ENCODE measurements at places on chromosomes 1 and 21. TPM values are rescaled to one million over a fixed set of nuclear protein-coding genes. Genes with fewer than 3 reads are reported as not detected.

The MXRA8 gene
- 14.3 TPM for total RNA-seq

The TAS1R1 gene
- total RNA-seq, result not detected

The ACTL8 gene
- total RNA-seq, result not detected

The RGS18 gene
- total RNA-seq, result 0.45 TPM

The PTPN14 gene
- 28.4 TPM for total RNA-seq

The DCDC2B gene
- not detected for total RNA-seq

DNA sequence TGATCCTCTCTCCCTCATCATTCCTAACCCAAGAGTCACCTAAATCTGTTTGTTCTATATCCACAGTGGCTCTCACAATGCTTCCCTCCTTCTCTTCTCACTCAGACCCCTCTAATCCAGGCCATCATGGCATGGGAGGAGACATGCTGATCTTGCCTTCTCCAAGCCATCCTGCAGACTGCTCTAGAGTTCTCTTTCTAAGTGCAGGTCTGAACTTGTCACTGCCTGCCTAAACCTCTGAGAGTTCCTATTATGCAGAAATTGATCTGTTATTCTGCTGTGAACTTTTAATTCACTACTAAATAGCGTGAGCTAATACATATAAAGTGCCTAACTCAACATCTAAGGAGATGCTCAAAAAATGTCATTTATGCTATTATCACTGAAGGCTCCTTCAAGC is 26.8 kb downstream of the LAMC2 start:
- no peak for DNase-seq

GRCh38 chr1:95138223-95138622 is 21.1 kb downstream of the TLCD4 start:
- DNase-seq, result no peak

DNA sequence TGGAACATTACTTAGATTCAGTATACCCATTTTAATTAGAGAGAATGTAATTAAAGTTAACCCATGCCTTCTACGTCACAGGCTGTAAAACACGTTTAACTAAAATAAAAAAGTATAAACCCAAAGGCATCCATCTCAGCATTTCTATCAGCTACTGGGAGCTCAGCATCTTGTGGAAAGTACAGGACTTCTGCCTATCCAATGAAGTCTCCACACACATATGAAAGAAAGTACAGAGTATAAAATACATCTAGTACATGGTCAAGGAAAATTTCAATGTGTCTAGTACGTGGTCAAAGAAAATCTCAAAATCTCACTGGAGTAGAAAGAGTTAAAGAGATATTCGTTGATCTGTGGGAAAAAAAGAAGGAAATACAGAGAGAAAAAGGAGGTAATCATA is 141.4 kb upstream of the ZNHIT6 start:
- DNase-seq, result no peak

- DNase-seq, result no peak
Measured at GRCh38 chr1:66519992-66520391, 14.0 kb upstream of the SGIP1 start.

DNA sequence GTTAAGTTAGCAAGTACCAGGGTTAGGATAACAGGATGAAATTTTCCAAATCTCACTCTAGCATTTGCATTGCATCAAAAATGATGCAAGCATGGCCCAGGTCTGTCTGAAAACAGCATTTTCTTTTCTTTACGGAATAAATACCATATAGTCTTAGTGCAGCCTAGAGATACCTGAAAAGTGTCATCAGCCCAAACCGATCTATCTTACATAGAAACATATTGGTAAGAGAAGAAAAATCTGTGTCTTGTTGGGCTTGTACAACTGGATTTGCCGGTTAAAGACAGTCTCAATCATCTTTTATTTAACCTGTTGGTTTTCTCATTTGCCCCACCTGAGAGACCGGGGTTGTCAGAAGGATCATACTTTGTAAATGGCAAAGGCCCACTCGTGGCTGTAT is 15.8 kb downstream of the ACP6 start:
- DNase-seq, result no peak

DNA sequence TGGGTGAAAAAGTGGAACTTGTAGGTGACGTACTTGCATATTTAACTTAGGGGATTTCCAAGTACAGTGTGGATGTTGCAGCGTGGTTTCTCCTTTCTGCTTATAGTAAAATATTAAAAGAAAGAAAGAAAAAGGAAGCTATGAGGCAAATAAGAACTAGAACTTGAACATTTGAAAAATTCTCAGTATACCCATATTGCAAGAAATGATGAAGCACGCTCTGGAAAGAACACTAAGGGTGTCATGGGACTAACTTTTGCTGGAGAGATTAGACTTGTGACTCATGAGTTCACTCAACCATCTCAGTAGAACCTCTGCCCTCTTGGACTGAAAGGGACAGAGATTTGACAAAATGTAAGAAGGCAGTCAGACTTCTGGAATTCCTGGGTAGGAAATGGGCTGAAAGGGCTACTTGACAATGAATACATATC is 704.5 kb upstream of the ADGRL4 start:
- no peak for DNase-seq

GRCh38 chr1:7300893-7301663 is 470.0 kb upstream of the VAMP3 start:
- no peak for DNase-seq

DNA sequence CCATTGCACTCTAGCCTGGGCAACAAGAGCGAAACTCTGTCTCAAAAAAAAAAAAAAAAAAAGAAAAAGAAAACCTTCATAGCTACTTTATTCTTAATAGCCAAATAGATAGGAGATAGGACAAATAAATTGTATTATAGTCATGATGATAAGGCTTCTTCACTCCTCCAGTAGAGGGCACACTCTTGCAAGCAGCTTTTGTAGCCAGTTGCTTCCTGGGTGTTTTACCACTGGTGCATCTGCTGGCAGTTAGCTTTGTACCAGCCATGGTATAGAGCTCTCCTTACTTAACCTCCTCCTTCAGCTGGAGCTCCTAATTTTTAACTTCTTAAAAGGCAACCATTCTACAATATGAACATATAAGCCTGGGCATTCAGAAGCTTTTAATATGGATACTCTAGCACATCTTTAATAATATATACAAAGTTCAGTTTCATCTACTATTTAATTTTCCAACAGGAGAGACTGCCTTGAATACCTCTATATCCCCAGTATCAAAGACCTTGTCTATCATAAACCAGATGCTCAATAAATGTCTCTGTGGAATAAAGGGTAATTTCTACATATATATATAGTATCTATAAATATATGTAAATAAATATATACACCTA is 35.8 kb downstream of the EVI5 start:
- DNase-seq, result peak; percentile 29

GRCh38 chr1:18032172-18032859 is 75.3 kb upstream of the IGSF21 start:
- DNase-seq, result no peak

GRCh38 chr1:192943108-192943507 is 116.1 kb downstream of the UCHL5 start:
- no peak for DNase-seq

GRCh38 chr1:67126111-67126746 is 8.5 kb downstream of the C1orf141 start:
- no peak for DNase-seq

- DNase-seq, result no peak
Measured at GRCh38 chr1:71930511-71930910, 351.8 kb downstream of the NEGR1 start.

- no peak for DNase-seq
Measured at GRCh38 chr1:43976045-43976444, 1.3 kb downstream of the ATP6V0B start.

DNA sequence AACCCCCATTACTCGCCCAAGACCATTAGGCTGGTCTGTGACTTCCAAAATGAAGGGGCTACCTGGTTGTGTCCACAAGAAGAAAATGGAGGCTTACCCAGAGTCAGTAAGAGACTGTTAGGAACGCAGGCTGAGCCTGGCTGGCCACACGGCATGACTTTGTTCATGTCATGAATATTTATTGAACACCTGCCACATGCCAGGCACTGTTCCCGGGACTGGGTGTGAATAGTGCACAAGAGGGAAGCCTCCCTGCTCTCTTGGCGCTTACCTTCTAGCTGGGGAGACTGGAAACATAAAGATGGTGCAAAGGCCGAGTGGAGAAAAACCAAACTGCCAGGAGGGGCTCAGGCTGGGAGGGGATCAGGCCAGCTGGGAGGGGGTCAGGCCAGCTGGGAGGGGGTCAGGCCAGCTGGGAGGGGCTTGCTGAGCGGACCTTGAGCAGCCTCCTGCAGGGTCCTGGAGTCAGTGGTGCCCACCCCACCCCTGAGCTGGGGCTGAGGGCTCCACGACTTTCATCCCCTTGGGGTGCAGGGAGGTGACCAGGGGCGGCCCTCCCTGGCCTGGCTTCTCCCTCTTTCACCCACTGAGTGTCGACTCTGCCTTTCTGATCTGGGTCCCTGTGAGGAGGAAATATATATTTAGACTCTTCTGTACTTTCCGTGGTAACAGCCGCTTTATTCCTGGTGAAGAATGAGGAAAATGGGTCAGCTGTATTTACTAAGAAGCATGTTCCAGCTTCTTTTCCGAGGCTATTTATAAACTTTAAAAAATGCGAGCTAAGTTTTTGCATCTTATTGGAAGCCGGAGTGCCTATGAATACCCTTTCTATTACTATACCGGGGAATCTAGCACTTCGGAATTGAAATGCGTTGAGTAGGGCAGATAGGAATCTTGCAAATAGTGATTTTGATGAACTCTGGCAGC is 139.0 kb downstream of the CAMTA1 start:
- no peak for DNase-seq

DNA sequence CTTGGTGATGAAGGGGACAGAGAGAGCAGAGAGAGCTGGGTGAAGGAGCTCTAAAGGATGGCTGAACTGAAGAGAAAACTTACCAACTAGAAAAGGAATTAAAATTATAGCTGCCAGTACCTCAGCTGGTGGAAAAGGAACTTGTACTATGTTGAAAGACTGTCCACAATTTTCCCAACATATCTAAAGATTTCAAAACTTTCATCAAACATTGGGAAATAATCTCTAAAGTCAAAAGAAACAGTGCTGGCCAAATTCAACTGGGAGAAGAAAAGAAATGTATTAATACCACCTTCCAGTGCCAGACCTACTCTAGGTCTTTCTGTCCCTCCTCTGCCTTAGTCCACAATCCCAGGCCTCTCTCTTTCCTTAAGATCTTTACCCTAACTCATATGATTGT is 6.1 kb downstream of the SMG5 start:
- no peak for DNase-seq

DNA sequence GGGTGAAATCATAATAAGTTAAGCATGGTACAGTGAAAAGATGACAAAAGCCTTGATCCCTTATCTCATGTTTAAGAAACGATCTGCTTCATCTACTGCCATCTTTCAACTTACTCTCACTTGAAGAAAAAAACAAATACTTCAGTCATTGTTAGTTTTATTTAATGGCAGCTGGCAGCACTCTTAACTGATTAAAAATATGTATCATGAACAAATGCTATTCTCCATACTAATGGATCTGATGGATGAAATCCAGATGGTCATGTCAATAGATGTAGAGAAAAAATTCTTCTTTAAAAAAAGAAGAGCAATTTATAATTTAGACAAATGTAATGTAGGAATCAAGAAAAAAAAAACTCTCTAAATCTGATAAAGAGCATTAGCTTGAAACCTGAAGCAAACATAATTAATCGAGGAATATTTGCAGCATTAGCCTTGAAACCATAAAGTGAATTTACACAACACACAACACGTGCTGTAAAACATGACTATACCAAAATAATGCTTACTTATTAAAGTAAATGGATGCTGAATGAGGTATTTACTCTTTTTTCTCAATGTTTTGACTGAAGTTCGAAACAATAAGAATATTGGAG is 579.0 kb upstream of the ADAMTS5 start:
- no peak for DNase-seq

DNA sequence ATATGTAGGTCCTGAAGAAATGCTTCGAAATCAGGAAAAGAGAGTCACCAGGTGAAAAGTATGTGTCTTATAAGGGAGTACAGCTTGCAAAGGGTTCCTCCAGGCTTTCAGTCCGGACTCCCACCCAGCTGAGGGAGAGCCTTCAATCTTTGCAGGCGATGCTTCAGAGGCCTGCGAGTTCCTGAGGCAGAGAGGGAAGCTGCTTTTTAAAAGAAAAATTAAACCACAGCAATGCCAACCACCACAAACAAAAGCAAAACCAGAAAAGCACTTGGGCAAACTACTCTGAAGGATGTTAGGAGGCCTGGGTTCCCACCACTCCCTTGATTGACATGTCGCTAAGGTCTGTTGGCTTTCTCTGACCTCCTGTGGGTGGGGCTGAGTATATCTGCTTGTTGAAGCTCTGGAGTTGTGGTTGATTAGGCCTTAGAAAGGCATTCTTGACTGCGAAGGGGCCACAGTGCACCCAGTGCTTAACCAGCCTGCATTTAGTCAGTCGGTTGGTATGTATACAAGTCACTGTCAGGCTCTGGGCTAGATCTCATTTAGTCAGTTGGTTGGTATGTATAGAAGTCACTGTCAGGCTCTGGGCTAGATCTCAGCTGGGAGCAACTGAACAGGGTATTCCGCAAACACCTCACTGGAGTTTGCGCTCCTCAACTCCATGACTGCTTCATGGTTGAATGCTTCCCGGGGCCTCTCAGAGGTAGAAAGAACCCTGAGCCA is 1.2 kb downstream of the NIPAL3 start:
- no peak for DNase-seq

- no peak for DNase-seq
Measured at GRCh38 chr1:207128336-207128921, 24.4 kb downstream of the C4BPA start.

GRCh38 chr21:38570596-38570995 is 72.3 kb upstream of the ERG start:
- no peak for DNase-seq

DNA sequence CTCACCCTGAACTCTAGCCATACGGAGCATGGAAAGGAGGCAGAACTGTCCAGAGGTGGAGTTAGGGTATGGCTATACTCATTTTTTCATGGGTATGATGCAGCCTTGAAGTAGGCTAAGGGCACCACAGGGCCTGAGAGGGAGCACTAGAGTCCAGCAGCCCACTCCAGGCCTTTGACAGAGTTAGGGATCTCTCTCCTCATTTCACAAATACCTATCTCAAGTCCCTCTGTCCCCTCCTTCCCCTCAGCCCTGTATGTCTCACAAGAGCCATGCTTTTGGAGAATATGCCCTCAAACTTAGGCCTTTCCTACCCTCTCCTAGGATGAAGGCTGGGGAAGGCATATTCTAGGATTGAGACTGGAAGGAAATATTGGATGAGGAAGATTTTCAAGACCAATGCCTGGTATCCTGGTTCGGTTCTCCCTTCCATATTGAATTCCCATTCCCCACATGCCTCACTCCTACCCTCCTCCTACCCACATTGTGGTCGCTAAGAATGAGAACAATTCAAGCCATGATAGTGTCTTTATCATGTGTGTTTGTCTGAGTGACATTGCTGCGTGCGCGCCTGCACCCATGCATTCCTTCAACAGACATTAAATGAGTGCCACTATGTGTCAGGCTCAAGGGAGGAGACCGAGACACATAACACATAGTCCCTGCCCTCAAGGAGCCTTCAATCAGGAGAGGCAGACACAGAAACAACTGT is 2.6 kb upstream of the NECTIN4 start:
- DNase-seq, result no peak

GRCh38 chr1:241485554-241485992 is 34.0 kb downstream of the FH start:
- no peak for DNase-seq

GRCh38 chr1:234598974-234599616 is 10.9 kb downstream of the IRF2BP2 start:
- no peak for DNase-seq

Measured in heart right ventricle (tissue), 16 donors.